ENCODE measurements at places on chromosomes 2 and 18.

- no peak for DNase-seq
Observed at GRCh38 chr2:60831921-60832320, 49.5 kb upstream of the REL start.

DNA sequence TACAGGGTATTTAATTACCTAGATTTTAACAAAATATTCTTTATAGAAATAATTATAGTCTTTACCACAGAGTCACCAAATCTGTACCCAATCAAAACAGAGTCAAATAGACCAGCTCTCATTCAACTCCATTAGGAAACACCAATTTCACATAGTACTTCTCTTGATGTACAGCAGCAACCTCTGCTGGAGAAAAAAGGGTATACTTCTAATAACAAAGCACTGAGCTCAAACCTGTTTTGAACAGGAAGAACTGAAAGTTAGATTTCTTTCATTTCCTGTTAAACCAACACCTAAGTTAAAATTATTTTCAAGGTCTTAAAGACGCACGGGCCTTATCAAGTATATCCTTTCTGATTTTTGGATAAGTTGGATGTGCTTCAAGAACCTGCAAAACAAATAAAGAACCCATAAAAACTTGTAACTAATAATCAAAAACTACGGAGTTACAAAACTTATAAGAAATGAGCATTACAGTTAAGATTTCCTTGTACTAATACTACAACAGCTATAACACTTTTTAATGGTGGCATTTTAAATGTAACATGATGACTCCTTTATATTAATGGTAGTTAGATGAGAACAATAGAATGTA, 79.0 kb downstream of the TTC21B start:
- DNase-seq = no peak

- no peak for DNase-seq
Observed at GRCh38 chr2:64819361-64819760, 165.6 kb upstream of the SERTAD2 start.

GRCh38 chr2:143121079-143121478, 8.1 kb upstream of the ARHGAP15 start:
- no peak for DNase-seq

DNA sequence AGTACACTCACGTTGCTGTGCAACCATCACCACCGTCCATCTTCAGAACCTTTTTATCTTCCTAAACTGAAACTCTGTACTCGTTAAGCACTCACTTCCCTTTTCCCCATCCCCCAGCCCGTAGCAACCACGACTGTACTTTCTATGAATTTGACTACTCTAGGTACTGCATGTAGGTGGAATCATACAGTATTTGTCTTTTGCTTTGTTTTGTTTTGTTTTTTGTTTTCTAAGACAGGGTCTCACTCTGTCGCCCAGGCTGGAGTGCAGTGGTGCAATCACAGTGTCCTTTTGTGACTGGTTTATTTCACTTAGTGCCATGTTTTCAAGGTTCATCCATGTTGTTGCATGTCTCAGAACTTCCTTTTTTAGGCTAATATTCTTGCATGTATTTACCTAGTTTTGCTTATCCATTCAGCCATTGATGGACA, 7.0 kb upstream of the TYMS start:
- no peak for DNase-seq

- DNase-seq = no peak
Observed at GRCh38 chr2:189018631-189019030, 44.5 kb downstream of the COL3A1 start.

DNA sequence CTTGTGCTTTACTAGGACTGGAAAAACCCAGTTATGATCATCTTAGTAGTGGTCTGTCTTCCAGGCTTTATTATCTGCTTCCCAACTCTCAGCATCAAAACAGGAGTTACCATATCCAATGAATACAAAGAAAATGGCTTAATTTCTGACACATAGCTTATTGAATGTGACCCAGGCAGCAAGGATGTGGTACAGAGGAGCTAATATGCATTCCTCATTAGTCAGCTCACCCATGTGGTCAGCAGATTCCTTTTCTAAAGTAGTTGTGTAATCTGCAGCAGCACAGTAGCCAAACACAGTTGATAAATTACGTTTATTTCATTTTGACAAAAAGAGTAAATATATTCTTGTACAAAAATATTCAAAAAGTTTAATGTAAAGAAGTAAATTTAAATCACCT, 43.6 kb downstream of the TSPYL6 start:
- no peak for DNase-seq

- DNase-seq = no peak
Observed at GRCh38 chr2:131113566-131114227, 8.6 kb downstream of the PLEKHB2 start.

DNA sequence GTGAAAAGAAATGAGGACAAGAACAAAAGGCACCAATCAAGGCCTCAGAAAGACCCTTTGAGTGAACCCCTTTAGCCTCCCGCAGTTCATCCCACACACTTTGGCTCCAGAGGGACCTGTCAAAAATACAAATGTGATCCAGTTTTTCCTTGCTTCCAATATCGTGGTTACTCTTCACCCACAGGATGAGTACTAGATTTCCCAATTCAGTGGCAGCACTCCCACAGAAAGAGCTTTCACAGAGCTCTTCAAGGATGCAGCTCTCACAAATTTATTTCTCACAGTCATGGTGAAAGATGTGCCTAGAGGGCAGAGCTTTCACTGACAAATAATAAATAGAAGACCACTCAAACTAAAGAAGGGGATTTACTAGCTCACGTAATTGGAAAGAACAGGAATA, 3.0 kb upstream of the GFPT1 start:
- DNase-seq = no peak

- DNase-seq = no peak
Observed at GRCh38 chr2:5316001-5316490, 376.1 kb upstream of the SOX11 start.

GRCh38 chr18:50429207-50429948, 54.5 kb downstream of the SKA1 start:
- no peak for DNase-seq

DNA sequence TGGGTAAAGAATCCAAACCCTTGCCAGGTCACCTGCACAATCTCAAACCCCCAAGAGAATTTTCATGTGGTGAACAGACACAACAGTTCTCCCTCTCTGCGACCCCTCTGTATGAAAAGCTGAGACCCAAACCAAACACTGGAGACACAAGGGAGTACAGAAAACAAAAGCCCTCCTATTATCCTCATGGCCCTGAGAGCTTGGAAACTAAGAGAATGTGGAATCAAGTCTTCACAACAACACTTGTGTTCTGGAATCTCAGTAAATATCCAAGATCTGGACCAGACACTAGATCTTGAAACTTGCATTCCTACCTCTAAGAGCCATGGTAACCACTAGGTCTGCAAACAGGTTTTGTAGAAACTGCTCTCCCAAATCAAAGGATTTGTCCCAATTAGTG, 50.1 kb upstream of the CCDC150 start:
- DNase-seq = no peak

- DNase-seq = no peak
Observed at GRCh38 chr18:47790036-47790435, 140.4 kb downstream of the SMAD2 start.

All from stimulated activated effector memory CD8-positive, alpha-beta T cell treated with anti-CD3 and anti-CD28 coated beads, Interleukin-12 subunit alpha, Interleukin-12 subunit beta, amount 100 ng/mL, for 72 hours (primary cell).